ENCODE measurements at places on chromosomes 12 and 14.

- DNase-seq: no peak
These were observed 7.5 kb downstream of the CRADD start for GRCh38 chr12:93684716-93685115.

GRCh38 chr14:77682158-77682553 lies 25.7 kb downstream of the ALKBH1 start:
- no peak for DNase-seq

GRCh38 chr12:53618275-53618674 lies 7.9 kb downstream of the ATF7 start:
- no peak for DNase-seq

DNA sequence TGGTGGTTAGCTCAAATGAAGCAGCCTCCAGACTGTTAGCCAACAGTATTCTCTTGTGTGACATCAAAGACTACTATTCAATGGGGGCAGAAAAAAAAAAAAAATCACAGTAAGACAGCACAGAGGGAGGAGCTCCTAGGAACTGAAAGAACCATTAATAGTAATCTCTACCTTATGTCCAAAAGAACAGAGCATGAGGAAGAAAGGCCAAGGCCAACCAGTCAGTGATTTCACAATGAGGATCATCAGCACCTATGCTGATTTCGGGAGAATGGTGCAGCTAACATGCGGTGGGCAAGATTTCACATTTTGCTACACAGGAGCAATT lies 66.3 kb upstream of the SOX5 start:
- no peak for DNase-seq

DNA sequence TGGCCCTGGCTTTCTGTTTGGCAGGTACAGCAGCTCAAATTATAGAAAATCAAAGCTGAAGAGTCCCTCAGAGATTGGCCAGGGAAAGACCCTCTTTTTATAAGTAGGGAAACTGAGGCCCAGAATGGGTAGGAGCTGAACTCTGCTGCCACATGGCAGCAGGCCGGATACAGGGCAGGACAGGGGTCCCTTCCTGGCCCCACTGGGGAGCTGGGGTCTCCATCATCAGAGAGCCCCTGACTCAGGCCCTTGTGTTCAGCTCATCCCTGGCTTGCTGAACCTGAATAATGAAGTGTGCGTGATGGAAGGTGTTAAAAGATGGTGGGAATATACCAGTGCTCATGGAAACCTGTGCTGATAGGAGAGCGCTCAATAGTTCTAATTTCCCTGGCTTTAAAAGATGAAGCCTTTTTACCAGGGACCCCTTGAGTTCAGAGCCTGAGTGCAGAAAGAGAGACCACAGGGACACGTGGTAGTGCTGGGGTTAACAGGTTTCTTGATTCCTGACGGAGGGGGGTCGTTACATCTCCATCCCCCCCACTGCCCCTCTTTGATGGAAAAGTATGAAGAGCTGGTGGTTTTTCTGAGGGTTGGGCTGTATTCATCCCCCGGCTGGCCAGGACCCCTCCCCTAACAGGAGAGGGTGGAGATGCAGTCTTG lies 4.4 kb downstream of the DLK1 start:
- DNase-seq: no peak

DNA sequence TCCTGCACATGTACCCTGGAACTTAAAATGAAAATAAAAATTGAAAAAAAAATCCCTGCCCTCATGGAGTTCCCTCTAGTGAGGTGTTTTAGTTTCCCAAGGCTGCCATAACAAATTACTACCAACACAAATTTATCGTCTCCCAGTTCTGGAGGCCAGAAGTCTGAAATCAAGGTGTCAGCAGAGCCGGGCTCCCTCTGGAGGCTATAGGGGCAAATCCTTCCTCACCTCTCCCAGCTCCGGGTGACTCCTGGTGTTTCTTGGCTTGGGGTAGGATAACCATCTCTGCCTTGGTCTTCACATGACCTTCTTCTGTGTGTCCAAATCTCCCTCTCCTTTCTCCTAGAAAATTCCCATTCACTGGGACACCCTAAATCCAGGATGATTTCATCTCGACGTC lies 50.1 kb downstream of the PLXNC1 start:
- DNase-seq: no peak

DNA sequence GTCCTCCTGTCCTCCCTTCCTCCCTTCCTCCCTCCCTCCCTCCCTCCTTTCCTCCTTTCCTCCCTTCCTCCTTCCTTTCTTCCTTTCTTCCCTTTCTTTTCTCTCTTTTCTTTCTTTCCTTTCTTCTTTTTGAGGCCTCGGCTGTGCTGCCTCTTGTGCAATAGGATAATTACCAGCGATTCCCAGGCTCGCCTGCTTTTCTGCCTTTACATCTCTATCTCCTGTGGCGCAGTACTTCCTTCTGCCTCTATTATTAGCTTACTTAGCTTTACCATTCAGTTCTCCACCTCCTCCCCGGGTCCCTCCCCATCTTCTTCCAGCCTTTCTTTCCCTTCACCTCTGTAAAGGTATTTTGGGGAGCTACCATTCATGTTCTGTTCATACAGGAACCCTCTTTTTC lies 19.9 kb downstream of the ETV6 start:
- no peak for DNase-seq
